NT2/D1 (cell line): ENCODE measurements at places on chromosomes 11 and 22.

DNA sequence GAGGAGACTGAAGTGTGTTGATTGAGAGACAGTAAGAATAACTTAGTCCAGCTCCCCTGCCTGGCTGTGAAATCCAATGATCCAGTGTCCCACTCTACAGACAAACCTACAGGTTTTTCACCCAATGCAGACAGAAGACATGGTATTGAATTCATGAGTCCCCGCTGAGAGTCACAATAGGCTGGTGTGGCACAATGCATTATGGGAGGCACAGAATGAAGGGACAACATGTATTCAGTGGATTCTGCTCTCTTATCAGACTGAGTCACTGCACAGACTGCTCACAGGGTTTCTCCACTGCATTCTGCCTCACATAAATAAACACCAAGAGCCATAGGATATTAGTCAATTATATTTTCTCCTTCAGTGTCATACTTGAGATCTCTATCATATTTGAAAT is 55.2 kb upstream of the TOP3B start:
- no peak for DNase-seq

- no peak for DNase-seq
These were observed 262.9 kb downstream of the MN1 start for GRCh38 chr22:27538666-27539065.

GRCh38 chr22:39463931-39464390 is 7.1 kb downstream of the MGAT3 start:
- no peak for DNase-seq

DNA sequence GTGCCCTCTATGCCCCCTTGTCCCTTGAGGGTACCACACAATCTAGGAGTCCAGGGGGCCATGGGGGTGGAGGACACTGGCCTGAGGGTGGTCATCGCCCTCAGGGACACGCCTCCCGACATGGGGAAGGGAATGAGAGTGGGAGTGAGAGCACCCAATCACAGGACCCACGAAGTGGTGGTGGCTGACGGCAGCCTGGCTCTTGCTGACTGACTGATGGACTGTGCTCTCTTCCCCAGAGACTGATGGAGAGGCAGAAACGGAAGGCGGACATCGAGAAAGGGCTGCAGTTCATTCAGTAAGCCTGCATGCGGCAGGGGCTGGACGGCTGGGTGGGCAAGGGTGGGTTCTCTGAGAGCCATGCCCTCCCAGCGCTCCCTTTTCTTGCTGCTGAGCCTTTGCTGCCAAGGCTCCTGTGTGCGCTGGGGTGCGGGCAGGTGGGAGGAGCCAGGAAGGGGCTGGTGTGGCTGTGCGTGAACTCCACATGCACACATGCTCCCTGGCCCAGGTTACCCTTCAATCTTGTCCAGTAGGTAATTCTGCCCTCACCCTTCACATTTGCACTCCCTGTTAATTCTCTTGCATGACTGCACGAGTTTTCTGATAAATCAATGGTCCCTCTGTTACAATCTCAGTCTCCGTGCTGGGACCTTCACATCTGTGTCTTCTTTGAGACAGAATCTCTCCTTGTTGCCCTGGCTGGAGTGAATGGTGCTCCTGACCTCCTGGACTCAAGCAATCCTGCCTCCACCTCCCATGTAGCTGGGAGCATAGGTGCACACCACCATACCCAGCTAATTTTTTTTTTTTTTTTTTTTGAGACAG is 19.3 kb downstream of the ZC3H7B start:
- DNase-seq = no peak
